ENCODE measurements at places on chromosomes 2 and 18.

- DNase-seq: no peak
These were observed 51.4 kb downstream of the ITGAV start for GRCh38 chr2:186641132-186641806.

DNA sequence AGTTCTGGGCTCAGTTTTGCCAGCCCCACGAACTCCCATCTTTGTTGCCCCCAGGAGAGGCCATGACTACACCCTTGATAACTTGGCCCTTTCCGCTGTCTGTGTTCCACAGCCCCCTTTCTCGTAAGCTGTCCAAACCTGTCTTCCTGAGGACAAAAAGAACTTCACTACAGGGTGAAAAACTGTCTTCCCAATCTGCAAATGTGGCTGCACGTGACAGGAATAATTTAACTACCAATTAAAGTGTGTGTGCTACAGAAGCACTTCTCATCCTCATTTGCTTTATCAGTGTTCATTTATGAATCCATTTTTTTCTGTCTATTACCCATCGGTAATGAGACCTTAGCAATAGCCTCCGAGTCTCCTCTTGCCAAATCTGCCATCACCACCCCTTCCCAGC lies 9.1 kb upstream of the ALPK2 start:
- DNase-seq: no peak

DNA sequence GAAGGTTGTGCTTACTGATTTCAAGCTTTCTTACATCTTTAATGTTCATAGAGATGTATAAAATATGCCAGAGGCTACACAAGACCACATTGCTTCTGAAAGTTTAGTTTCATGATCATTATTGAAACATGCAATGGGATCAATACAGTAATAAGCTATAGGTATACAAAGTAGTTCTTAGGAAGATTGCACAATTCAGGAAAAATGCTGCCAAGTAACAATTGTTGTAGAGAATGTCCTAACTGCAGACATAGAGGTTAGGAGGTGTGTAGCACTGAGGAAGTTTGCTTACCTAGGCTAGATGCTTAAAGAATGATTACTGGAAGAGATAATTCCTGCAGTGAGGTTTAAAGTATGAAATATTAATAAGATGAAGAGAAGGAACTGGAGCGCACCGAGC lies 259.5 kb upstream of the CYRIA start:
- no peak for DNase-seq

DNA sequence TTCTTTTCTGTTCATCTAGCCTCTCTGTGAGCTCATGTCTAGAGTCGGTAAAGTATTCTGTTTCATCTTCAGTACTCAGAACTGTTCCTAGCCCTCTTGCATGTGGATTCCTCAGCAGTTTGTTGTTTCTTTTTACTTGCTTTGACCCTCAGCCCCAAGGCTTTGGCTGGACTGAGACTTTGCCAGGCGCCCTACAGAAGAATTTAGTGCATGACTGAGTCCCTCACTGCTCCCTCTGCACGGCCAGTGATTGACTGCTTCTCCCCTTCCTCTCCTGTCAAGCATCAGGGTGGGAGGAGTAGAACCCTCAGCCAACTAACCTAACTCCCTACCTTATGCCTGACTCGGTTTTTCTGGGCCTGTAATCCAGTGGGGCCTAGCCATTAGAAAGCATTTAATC lies 109.8 kb downstream of the ESCO1 start:
- DNase-seq: no peak

GRCh38 chr18:49170925-49171505 lies 220.2 kb upstream of the SMAD7 start:
- no peak for DNase-seq

GRCh38 chr2:230908092-230908594 lies 16.9 kb downstream of the GPR55 start:
- DNase-seq: no peak

DNA sequence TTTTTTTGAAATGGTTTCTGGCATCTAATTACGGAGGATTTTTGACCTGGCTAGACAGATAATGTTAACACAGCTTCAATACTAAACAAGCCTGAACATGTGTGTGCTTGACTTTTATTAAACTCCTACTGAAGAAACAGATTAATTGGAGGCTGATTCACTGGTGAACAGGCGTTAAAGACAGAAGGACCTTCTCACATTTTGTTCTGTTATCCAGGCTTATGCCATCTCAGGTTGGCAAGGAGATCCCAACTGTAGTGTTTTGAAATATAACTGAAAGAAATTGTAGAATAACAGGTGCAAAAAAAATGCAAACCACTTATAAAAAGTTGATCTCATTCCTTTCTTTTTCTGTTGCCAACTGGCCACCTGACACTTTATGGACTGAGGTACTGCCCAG lies 269.6 kb downstream of the ARHGAP15 start:
- DNase-seq: peak; percentile 71

- peak; percentile 32 for DNase-seq
These were observed 42.5 kb downstream of the HRH4 start for GRCh38 chr18:24502667-24503523.

- DNase-seq: no peak
These were observed 219.5 kb downstream of the GALR1 start for GRCh38 chr18:77469131-77469530.

DNA sequence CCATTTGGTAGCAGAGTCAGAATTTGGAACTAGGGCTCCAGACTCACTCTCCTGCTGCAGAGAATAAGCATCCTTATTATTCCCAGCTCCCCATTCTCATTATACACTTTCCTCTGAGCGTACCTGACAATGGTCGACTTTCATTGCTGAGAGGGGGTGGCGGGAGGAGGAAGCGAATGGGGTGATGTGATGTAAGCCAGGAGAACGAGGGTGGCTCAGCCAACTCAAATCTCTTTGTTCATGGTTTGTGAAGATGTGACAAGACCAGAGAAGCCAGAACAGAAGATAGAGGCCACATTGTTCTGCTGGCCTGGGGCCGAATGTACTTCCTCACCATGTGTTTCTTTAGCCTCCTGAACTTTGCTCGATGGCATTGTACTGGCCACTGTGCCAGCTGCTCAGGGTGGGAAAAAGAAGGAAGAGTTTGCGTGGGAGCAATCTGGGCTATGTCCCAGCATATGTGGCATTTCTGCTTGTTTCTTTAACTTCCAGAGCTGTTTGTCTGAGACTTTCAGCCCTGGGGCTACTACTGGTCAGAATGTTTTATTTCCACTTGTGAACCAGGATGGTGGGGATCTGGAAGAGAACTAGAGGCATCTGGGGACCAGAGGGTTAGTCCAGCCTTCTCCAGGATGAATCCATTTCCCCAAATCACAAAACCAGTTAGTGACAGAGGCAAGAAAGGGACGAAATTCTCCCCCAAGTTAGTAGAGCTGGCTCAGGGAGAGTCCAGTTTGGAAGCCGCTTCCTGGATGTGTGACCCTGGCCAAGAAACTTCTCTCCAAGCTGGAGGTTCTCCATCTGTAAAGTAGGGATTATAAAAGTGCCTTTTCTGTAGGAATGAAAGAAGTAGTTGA lies 62.6 kb downstream of the MOGAT1 start:
- DNase-seq: no peak

- DNase-seq: no peak
These were observed 65.7 kb upstream of the RTN4 start for GRCh38 chr2:55115761-55116597.

GRCh38 chr2:207253666-207254345 lies 88.1 kb upstream of the KLF7 start:
- DNase-seq: no peak

GRCh38 chr2:121907928-121908327 lies 152.5 kb downstream of the TSN start:
- DNase-seq: peak; percentile 87

DNA sequence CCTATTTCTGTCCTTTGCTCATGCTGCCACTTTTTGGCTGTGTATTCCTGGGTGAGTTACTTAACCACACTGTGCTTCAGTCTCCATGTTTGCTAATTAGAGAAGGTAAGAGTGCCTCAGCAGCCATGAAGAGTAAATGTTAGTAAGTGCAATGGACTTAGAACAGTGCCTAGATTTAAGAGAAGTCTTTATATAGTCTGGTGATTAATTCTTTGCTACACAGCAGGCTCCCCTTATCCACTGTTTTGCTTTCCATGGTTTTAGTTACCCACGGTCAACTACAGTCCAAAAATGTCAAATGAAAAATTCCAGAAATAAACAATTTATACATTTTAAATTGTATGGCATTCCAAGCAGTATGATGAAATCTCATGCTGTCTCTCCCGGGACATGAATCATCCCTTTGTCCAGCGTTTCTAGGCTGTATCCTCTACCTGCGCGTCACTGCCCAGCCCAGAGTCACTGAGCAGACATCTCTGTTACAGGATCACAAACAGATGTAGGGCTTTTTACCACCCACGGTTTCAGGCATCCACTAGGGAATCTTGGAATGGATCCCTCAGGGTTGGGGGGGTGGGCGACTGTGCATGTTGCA lies 91.0 kb downstream of the CTIF start:
- no peak for DNase-seq

DNA sequence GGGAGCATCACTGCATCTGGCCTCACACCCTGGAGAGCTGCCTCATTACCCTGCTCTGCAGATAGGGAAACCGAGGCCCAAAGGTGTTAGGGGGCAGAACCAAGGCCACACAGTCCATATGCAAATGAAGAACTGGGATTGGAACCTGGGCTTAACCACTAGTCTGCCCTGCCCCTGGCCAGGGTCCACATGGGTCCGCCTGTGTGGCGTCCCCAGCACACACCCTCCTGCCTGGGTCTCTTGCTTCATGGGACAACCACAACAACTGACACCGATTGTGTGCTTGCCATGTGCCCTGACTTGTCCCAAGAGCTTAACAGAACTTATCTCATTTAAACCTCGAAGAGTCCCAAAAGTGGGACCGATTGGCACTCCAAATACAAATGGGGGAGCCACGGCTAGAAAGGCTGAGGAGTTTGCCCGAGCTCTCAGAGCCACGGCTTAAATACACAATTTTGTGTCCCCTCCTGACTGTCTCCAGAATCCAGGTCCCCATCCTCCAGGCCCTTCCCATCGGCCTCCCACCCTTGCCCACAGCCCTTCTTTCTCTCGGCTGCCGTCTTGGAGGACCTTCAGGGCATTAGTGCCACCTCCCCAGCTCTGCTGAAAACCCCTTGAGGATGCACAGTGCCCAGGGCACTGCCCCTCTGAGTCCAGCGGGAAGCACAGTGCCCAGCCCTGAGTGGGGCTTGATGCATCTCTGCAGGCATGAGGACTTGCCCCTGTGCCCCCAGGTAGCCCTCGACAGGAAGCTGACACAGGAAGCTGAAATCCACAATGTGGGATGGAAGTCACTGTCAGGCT lies 5.8 kb upstream of the DUSP2 start:
- no peak for DNase-seq

GRCh38 chr2:17442334-17442733 lies 75.9 kb downstream of the RAD51AP2 start:
- no peak for DNase-seq

DNA sequence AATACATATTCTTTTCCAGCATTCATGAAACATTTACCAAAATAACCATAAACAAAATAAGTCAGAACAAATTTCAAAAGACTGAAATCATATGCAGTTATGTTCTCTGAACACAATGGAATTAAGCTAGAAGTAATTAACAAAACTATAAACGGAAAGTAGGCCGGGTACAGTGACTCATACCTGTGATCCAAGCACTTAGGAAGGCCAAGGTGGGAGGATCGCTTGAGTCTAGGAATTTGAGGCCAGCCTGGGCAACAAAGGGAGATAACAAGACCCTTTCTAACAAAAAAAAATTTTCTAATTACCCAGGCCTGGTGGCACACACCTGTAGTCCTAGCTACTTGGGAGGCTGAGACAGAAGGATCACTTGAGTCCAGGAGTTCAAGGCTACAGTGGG lies 14.9 kb downstream of the ATAD2B start:
- no peak for DNase-seq

Measured in NCI-H2171 (cell line).